ENCODE measurements at places on chromosomes 2 and 18. TPM values are rescaled to one million over a fixed set of nuclear protein-coding genes. Genes with fewer than 3 reads are reported as not detected.

DNA sequence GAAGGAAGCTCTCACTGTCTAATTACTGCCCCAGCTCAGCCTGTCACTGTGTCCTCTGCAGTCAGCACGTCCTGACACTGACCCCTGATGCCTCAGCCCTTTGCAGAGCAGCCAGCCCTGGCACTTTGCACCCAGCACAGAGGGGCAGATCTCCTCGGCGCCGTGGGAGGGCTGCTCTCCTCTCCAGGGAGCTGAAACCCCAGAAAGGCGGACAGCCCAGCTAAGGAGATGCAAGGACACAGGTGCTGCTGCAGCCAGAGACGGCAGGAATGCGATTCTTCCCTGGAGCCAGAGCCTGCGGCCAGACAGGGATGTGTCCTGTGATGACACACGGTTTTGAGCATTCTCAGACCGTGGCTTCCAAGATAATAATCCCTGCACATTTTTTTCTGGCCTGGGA, 34.5 kb upstream of the SIX3 start:
- no peaks in the 10 kb centered on the region for H3K36me3 ChIP-seq
- no peak overlapping the region for H3K4me3 ChIP-seq
- H3K27ac ChIP-seq = no peak overlapping the region
- H3K27me3 ChIP-seq = peaks cover 5% of the 10 kb centered on the region
- no peak for DNase-seq
- no peaks in the 10 kb centered on the region for H3K4me1 ChIP-seq

- DNase-seq = peak; percentile 90
- no peaks in the 10 kb centered on the region for H3K36me3 ChIP-seq
- peaks cover 40% of the 10 kb centered on the region for H3K4me1 ChIP-seq
- peak within 1 kb of the TSS; percentile 93 for H3K27ac ChIP-seq
Measured at GRCh38 chr2:191846515-191847476, at the start of gene CAVIN2. Gene CAVIN2 (minus strand): TSS chr2:191847088. CDS start chr2:191846925, 163 bp downstream.

DNA sequence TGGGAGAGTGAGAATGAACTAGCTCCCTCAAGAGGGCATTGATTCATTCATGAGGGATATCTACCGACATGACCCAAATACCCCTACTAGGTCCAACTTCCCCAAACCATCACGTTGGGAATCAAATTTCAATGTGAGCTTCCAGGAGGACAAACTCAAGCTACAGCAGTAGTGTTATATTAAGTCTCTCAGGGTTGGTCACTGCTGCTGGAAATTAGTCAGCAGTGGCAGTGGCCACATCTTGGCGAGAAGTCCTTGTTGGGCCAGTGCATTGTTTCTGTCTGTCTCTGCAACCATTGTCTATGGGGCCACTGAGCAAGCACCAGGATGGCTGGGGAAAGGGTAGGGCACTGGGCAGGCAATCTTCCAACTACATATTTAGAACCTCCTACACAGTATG, 47.5 kb downstream of the THUMPD2 start:
- DNase-seq = no peak
- no peaks in the 10 kb centered on the region for H3K4me1 ChIP-seq
- H3K4me3 ChIP-seq = no peak overlapping the region
- H3K27ac ChIP-seq = no peak overlapping the region
- no peaks in the 10 kb centered on the region for H3K27me3 ChIP-seq

- no peak overlapping the region for H3K27ac ChIP-seq
- no peaks in the 10 kb centered on the region for H3K27me3 ChIP-seq
- no peak overlapping the region for H3K4me3 ChIP-seq
- H3K4me1 ChIP-seq = no peaks in the 10 kb centered on the region
- DNase-seq = no peak
Measured at GRCh38 chr2:38898256-38898655, 8.6 kb downstream of the ARHGEF33 start.

KCNK3 gene
- polyA plus RNA-seq = under 0.01 TPM

DNA sequence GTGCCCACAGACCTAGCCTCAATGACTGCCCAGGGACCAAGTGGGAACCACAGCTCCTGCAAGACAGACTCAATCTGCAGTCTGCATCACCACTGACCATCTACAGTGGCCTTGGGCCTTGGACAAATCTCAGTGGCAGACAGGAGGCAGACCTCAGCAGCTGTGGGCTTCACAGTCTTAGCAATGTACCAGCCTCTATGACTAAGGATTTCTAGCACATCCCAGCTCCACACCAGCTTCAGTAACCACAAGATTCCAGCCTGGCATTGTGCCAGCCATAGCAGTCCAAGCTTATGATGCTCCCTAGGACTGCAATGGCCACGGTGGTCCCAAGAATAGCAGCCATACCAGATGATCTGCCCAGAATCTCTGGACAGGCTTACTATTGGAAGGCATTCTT, 19.6 kb upstream of the WDR75 start:
- H3K4me1 ChIP-seq = no peaks in the 10 kb centered on the region
- H3K27ac ChIP-seq = no peak overlapping the region
- DNase-seq = no peak
- H3K4me3 ChIP-seq = no peak overlapping the region
- H3K36me3 ChIP-seq = no peaks in the 10 kb centered on the region

COLEC12 gene
- polyA plus RNA-seq = 0.69 TPM

GRCh38 chr2:168632709-168633121, 169.7 kb upstream of the NOSTRIN start:
- no peaks in the 10 kb centered on the region for H3K27me3 ChIP-seq
- H3K4me3 ChIP-seq = no peak overlapping the region
- H3K4me1 ChIP-seq = peaks cover 45% of the 10 kb centered on the region
- DNase-seq = no peak
- no peaks in the 10 kb centered on the region for H3K36me3 ChIP-seq

GRCh38 chr18:63207143-63207790, 112.3 kb downstream of the BCL2 start:
- DNase-seq = no peak
- H3K4me1 ChIP-seq = peaks cover 15% of the 10 kb centered on the region
- H3K36me3 ChIP-seq = no peaks in the 10 kb centered on the region

RAB6D gene
- 1.2 TPM for polyA plus RNA-seq

ATP8B1 gene
- polyA plus RNA-seq = 24.0 TPM

GRCh38 chr2:217858519-217859491, 144.0 kb downstream of the TNS1 start:
- H3K36me3 ChIP-seq = peaks cover 52% of the 10 kb centered on the region
- H3K27ac ChIP-seq = peak overlapping the region; percentile 86
- peak overlapping the region; percentile 33 for H3K4me3 ChIP-seq
- H3K4me1 ChIP-seq = peaks cover 100% of the 10 kb centered on the region
- no peaks in the 10 kb centered on the region for H3K27me3 ChIP-seq

- H3K27me3 ChIP-seq = no peaks in the 10 kb centered on the region
- no peaks in the 10 kb centered on the region for H3K36me3 ChIP-seq
- H3K4me1 ChIP-seq = no peaks in the 10 kb centered on the region
- H3K27ac ChIP-seq = no peak overlapping the region
- no peak for DNase-seq
Measured at GRCh38 chr2:28463893-28464292, 32.0 kb upstream of the PLB1 start.

RNU2-63P gene
- polyA plus RNA-seq = not detected

GRCh38 chr2:235005603-235006259, 53.9 kb downstream of the SH3BP4 start:
- no peak for DNase-seq
- no peaks in the 10 kb centered on the region for H3K36me3 ChIP-seq
- H3K4me3 ChIP-seq = no peak overlapping the region
- no peak overlapping the region for H3K27ac ChIP-seq

WDR54 gene
- 3.0 TPM for polyA plus RNA-seq

SLC40A1 gene
- polyA plus RNA-seq = 280 TPM

GRCh38 chr18:35854095-35854494, 118.4 kb upstream of the RMP24 start:
- peak overlapping the region; percentile 18 for H3K27ac ChIP-seq
- peaks cover 9% of the 10 kb centered on the region for H3K4me1 ChIP-seq
- no peaks in the 10 kb centered on the region for H3K27me3 ChIP-seq

AGPS gene
- polyA plus RNA-seq = 13.1 TPM

DNA sequence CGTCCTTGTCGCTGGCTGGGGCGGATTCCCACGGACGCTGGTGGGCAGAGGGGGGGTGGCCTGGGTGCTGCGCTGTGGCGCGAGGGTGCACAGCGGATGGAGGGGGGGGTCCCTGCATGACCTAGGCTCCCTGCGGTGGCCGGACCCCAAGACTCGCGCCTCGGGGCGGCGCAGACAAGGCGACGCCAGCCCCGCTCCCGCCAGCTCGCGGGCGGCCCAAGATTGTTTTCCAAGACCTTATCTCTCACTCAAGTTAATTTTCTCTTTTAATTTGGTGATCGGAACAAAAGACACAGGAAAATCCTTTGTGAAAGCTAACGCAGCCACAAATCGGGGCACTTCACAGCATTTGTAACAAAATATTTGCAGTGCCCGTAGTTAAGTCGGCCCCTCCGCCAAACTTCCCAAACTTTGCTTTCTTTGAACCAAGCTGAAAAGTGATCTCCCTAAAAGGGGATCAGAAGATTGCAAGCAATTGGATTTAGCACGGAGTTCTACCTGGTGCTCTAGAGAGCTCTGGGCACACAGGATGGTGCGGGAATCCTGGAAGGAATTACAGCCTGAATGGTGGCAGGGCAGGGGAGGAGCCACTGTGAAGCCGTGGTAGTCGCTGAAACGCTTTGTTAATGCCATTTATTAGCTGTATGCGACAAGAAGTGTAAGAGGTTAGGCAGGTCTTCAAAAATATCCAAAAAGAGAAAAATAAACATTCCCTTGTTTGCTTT, 4.8 kb upstream of the ID2 start:
- H3K27me3 ChIP-seq = no peaks in the 10 kb centered on the region
- peaks cover 40% of the 10 kb centered on the region for H3K4me1 ChIP-seq
- H3K36me3 ChIP-seq = no peaks in the 10 kb centered on the region
- no peak for DNase-seq
- H3K4me3 ChIP-seq = peak overlapping the region; percentile 80
- peak overlapping the region; percentile 90 for H3K27ac ChIP-seq

RNASEH1 gene
- polyA plus RNA-seq = 10.4 TPM

GRCh38 chr18:8705238-8705960, at the start of gene MTCL1:
Gene MTCL1 (plus strand): TSS chr18:8705556. CDS start chr18:8705661, 105 bp downstream.
- no peaks in the 10 kb centered on the region for H3K4me1 ChIP-seq
- no peaks in the 10 kb centered on the region for H3K27me3 ChIP-seq
- H3K36me3 ChIP-seq = no peaks in the 10 kb centered on the region
- H3K27ac ChIP-seq = peak within 1 kb of the TSS; percentile 96
- H3K4me3 ChIP-seq = peak within 1 kb of the TSS; percentile 85

- H3K4me3 ChIP-seq = peak overlapping the region; percentile 80
- no peaks in the 10 kb centered on the region for H3K36me3 ChIP-seq
- no peak for DNase-seq
Measured at GRCh38 chr2:101253703-101254450, 1.2 kb downstream of the CNOT11 start.

AFTPH gene
- polyA plus RNA-seq = 37.2 TPM

DNA sequence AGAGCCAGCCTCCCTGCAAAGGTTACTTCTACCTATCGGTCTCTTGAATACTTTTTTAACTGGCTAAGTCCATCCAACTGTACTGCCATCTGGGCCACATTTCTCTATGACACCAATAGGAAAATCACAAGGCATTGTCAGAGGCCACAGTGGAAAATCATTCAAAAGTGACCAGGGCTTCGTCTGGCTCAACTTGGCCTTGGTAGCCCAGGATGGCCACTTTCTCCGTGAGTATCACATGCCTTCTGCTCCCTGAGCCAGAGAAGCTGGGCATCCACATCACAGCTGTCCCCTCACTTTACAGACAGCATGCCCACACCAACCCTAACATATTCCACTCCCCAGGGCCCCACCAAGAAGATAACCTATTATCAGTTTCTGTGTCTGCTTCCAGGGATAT, 5.8 kb downstream of the CIB4 start:
- DNase-seq = no peak
- H3K36me3 ChIP-seq = no peaks in the 10 kb centered on the region
- H3K27ac ChIP-seq = no peak overlapping the region
- H3K4me3 ChIP-seq = no peak overlapping the region
- H3K4me1 ChIP-seq = no peaks in the 10 kb centered on the region

DNA sequence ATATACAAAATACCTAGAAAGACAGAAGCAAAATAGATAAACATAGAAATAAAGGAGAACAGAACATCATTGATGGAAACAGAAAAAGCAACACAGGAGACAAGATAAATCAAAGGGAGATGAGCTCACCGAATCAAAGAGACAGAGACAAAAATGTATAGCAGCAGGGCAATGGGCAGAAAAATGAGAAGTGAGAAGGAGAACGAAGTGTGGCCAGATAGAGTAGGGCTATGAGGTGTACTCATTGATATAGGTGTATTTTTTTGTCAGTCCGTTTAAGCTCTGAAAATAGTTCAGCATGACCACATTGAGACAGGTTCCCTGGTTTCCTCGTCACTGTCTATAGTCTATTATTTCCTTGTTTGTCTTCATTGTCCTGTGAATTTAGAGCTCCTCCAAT, 55.1 kb downstream of the SP100 start:
- H3K27ac ChIP-seq = no peak overlapping the region
- H3K36me3 ChIP-seq = peaks cover 13% of the 10 kb centered on the region
- no peaks in the 10 kb centered on the region for H3K27me3 ChIP-seq
- no peak overlapping the region for H3K4me3 ChIP-seq
- H3K4me1 ChIP-seq = no peaks in the 10 kb centered on the region
- no peak for DNase-seq

GRCh38 chr2:239167011-239167673, 233.7 kb downstream of the HDAC4 start:
- peak overlapping the region; percentile 66 for H3K27ac ChIP-seq
- H3K36me3 ChIP-seq = peaks cover 17% of the 10 kb centered on the region
- H3K27me3 ChIP-seq = no peaks in the 10 kb centered on the region
- H3K4me1 ChIP-seq = peaks cover 32% of the 10 kb centered on the region
- peak; percentile 62 for DNase-seq

CYP1B1 gene
- 1.4 TPM for polyA plus RNA-seq

DTYMK gene
- polyA plus RNA-seq = 18.6 TPM

SERPINB11 gene
- not detected for polyA plus RNA-seq

GRCh38 chr2:162293122-162293786, 25.2 kb downstream of the IFIH1 start:
- DNase-seq = no peak
- H3K4me1 ChIP-seq = no peaks in the 10 kb centered on the region
- H3K36me3 ChIP-seq = peaks cover 2% of the 10 kb centered on the region
- no peak overlapping the region for H3K27ac ChIP-seq
- H3K27me3 ChIP-seq = no peaks in the 10 kb centered on the region
- no peak overlapping the region for H3K4me3 ChIP-seq

MRPL53 gene
- polyA plus RNA-seq = 57.7 TPM

DNA sequence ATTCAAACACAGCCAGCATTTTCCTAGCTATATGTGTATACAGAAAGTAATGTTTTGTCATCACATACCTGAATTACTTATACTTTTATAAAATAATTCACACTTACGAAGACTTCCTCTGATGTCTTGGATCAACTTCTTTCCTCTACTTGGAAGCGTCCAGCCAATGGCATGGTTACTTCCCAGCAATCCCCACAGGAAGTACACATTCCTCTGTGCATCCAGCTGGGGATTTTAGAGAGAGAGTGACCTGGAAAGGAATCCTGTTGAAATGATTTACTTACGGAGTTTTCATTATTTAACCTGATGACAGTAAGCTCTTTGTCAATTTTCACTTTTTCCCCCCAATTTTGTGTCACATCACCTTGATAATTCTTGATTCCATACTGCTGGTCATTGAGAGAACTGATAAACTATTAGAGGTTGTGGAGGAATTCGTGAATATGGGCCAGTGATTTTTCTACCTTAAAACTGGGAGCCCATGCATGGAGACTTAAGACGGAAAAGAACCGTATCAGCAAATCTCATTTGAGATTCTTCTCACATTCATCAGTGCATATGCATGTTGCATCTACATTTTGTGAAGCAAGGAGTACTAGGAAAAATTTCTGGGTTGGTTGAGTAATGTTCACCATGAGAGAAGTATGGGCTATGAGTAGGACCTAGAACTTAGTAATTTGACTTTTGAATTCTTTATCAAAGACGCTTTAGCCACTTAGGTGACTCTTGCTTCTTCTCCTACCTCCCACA, 9.0 kb upstream of the IL18R1 start:
- no peaks in the 10 kb centered on the region for H3K4me1 ChIP-seq
- H3K27me3 ChIP-seq = no peaks in the 10 kb centered on the region
- no peak overlapping the region for H3K27ac ChIP-seq
- H3K4me3 ChIP-seq = no peak overlapping the region

Measured in sigmoid colon (tissue), 7 donors.